ENCODE measurements at places on chromosomes 13 and 19. TPM values are rescaled to one million over a fixed set of nuclear protein-coding genes. Genes with fewer than 3 reads are reported as not detected.

IGFL3 gene
- total RNA-seq, result not detected

ADGRE2 gene
- total RNA-seq, result 17.0 TPM

ARL11 gene
- 4.4 TPM for total RNA-seq

TMEM221 gene
- total RNA-seq, result not detected

OVOL3 gene
- not detected for total RNA-seq

ZNF799 gene
- 8.7 TPM for total RNA-seq

GFY gene
- total RNA-seq, result not detected

ITGBL1 gene
- total RNA-seq, result 43.6 TPM

POLRMT gene
- total RNA-seq, result 36.0 TPM

ZNF181 gene
- total RNA-seq, result 11.8 TPM

KIRREL2 gene
- total RNA-seq, result not detected

CEACAM6 gene
- total RNA-seq, result 732 TPM

ZNF700 gene
- total RNA-seq, result 10.9 TPM

CEACAM20 gene
- total RNA-seq, result 0.35 TPM

MIPEP gene
- 13.3 TPM for total RNA-seq

ACER1 gene
- not detected for total RNA-seq

EDNRB gene
- total RNA-seq, result 61.7 TPM

PSG5 gene
- not detected for total RNA-seq

DHDH gene
- 3.0 TPM for total RNA-seq

ZNF560 gene
- total RNA-seq, result not detected
